ENCODE measurements at places on chromosomes 1 and 21.
A peak's percentile ranks its signal among the peaks of the same experiment; 100 is the strongest.

GRCh38 chr1:28058168-28058567 is 30.2 kb downstream of the EYA3 start:
- DNase-seq = no peak

DNA sequence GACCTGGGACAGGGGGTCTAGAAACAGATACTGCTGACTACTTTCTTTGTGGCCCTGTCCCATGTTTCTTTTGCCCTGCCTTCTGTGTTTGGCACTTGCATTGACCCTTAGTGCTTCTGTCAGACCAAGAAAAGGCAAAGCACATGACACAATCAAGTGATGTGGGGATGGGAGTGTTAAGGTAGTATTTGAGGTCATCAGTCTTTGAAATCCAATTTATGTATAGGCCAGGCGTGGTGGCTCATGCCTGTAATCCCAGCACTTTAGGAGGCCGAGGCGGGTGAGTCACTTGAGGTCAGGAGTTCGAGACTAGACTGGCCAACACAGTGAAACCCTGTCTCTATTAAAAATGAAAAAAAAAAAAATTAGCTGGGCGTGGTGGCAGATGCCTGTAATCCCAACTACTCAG is 26.0 kb downstream of the SERBP1 start:
- no peak for DNase-seq

- no peak for DNase-seq
Observed at GRCh38 chr1:225712391-225712790, 59.5 kb upstream of the ENAH start.

- DNase-seq = no peak
Observed at GRCh38 chr1:240441669-240442068, 170.3 kb downstream of the GREM2 start.

GRCh38 chr1:5297180-5297885 is 642.9 kb downstream of the AJAP1 start:
- DNase-seq = no peak

DNA sequence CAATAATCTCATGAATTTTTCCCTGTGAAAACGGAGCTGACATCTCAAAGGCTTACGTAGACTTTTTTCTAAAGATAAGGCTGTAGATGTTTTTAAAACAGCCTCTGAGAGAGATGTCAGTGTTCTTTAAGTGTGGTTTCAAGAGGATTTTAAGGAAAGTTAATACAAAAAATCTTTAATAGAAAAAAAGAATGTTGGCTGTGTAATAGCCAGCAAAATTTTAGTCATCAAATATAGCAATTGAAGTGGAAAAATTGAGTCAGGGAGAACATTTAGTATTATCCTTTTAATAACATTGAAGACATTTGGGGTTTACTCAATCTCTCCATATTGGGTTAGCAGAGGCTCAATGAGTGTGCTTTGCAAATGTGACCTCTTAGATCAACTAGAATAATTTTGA is 38.6 kb upstream of the CHRM3 start:
- no peak for DNase-seq

GRCh38 chr1:1537626-1538250 is 2.7 kb downstream of the TMEM240 start:
- DNase-seq = no peak

DNA sequence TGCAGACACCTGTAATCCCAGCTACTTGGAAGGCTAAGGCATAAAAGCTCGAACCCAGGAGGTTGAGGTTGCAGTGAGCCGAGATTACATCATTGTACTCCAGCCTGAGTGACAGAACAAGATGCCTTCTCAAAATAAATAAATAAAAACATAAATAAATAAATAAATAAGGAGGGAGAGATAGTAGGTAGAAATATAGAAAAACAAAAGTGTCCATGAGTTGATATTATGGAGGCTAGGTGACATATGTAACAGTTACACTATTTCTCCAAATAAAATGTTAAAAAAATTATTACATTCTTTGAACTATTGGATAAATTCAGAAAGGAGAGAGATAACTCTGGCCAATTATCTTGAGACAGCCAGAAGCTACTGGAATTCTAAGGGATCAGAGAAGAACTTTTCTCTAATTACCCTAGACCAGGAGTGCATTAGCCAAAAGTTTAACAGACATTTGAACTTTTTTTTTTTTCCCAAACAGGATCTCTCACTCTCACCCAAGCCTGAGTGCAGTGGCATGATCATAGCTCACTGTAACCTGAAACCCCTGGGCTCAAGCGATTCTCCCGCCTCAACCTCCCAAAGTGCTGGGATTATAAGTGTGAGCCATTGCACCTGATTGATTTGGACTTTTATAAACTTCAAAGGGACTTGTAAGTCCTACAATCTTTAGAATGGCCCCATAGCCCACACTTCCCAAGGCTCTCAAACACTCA is 17.6 kb downstream of the SYNJ1 start:
- DNase-seq = no peak

DNA sequence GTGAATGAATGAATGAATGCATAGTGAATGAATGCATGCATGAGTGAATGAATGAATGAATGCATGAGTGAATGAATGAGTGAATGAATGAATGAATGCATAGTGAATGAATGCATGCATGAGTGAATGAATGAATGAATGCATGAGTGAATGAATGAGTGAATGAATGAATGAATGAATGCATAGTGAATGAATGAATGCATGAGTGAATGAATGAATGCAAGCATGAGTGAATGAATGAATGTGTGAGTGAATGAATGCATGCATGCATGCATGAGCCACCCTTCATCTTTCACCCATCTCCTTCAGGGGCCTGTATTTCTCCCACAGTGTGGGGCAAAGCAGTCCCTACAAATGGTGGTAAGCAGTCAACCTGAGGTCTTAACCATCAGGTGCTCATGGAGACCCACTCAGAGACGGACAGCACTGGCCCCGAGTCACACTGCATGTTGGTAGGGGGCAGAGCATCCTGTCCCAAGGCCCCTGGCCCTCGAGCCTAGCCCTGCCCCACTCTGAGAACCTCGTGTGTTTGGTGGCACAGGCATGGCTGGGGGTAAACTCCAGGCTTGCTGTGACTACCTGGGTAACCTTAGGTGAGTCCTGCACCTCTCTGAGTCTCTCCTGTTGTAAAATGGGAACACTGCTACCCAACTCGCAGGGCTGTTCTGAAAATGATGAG is 28.0 kb upstream of the PAX7 start:
- no peak for DNase-seq

GRCh38 chr1:191963286-191963685 is 195.0 kb upstream of the RGS18 start:
- no peak for DNase-seq

DNA sequence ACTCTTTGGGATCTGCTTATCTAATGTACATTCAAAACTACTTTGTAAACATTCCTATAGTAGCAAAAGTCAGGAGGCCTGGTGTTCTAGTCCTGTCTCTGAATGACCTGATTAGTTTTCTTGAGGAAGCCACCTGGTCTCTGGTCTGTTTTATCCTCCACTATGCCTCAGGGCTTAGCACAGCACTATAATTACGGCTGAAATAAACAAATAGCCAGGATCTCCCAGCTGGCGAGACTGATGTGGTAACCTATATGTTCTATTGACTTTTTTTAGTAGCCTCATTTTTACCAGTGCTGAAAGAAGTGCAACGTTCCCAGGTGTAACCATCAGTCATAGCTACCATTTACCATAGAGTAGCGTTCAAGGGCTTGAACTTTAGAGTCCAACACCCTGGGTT is 24.2 kb upstream of the RPL11 start:
- DNase-seq = no peak

GRCh38 chr1:67831850-67832513 is 1.3 kb downstream of the GNG12 start:
- no peak for DNase-seq

DNA sequence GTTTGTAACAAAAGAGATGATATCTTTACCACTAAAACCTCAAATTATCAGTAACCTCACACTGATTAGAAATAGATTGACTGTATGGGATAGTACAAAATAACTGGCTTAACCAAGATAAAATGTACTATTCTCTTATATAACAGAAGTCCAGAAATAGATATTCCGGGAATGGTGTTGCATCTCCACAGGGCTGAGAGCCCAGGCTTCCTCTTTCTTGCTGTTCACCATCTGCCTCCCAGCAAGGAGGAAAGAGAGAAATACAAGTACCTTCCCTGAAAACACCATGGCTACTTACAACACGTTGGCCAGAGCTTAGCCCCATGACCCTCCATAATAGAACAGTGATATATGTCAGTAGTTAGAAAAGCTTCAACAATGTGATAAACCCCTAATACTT is 47.0 kb upstream of the KCNK1 start:
- DNase-seq = no peak

DNA sequence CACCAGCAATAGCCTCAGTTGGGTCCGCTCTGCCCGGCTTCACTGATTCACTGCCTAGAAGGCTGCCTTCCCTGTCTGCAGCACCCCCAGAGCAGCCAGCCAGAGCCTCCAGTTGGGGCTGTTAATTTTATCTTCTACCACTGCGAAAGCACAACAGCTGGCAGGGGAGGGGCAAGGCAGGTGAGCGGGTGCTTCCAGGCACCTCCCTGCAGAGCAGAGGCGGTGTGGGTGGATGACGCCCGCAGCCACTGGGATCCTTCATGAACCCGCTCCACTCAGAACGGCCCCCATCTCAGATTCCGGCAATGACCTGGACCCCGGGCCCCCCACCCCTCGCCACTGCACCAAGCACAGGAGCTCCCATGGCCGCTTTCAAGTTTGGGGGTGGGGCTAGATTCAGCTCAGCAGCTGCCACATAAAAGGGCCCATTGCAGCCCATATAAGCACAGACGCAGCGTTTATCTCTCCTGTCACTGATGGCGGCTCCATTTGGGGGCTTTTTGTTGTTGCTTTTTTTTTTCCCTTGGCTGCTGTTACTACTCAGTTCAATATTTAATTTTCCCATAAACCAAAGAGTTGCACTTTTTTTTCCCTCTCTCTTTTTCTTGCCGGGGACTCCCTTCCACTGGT is 128.0 kb upstream of the KLHDC7A start:
- DNase-seq = no peak

GRCh38 chr1:6961905-6962477 is 176.7 kb downstream of the CAMTA1 start:
- no peak for DNase-seq

- no peak for DNase-seq
Observed at GRCh38 chr21:39852021-39852721, 15.1 kb upstream of the PCP4 start.

- no peak for DNase-seq
Observed at GRCh38 chr1:168089326-168089978, 47.3 kb downstream of the GPR161 start.

GRCh38 chr21:44687671-44688070 is 5.7 kb upstream of the KRTAP12-1 start:
- DNase-seq = no peak

DNA sequence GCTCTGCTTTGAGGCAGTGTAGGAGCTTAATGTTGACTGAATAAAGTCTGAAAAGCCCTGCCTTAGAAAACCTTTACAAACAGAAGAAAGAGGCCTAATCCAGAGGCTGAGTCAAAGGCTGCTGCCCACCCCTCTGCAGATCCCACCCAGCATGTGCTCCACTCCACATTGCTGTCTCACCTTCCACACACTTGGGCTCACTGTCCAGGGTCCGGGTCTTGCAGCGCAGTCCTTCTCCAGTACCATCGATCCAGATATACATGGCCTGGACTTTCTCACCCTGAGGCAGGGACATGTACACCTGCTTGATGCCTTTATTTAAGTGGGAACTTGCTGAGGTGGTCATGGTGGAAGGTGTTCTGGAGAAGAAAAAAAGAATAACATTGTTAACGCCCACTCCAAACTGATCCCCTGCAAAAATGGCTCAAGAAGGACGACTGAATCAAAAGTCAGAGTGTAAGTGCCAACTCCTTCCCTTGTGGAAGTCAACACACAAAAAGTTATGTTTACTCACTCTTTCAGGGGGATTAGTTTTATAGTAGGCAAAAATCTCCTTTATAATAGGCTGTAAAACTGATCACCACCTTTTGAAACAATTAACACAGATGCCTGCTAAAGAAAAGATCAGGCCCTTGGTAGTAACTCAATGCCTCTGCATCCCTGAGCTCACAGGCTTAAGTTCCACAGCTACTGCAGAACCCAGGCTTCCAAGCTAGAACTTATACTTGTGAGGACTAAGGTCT is 3.0 kb downstream of the GLUL start:
- no peak for DNase-seq

- no peak for DNase-seq
Observed at GRCh38 chr21:16847211-16847610, 665.6 kb upstream of the CXADR start.

DNA sequence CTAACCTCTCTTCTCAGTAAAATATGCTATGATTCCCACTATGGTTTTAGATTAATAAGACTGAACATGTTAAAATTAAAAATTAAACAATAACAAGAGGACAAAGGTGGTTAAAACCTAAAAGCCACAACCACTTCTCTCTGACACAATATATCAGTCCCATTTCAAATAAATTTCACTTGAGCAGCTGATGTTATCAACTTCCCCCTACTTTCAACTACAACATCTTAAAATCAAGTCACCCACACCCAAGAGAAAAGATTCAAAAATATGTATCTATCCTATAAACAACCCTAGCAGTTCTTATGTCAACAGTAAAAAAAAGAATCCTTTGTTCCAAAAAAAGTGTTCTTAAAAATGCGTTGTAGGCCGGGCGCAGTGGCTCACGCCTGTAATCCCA is 7.5 kb downstream of the PUM1 start:
- DNase-seq = peak; percentile 40

DNA sequence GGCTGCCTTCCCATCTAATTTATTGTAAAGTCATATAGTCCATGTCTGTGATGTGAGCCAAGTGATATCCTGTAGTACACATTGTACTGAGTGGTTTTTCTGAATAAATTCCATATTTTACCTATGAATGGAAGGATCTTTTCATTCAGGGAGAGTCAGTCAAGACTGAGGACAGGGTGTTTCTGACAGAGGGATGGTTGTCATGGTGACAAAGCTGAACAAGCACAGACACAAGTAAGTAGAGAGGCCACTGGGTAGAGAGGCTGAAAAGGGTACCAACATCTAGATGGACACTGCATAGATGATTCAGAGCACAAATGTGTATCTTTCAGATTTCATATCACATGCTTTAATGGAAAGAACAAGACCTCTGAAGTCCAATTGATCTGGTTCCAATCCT is 22.6 kb upstream of the IL20 start:
- DNase-seq = no peak

GRCh38 chr1:116431870-116432500 is 58.9 kb downstream of the ATP1A1 start:
- DNase-seq = no peak

- no peak for DNase-seq
Observed at GRCh38 chr1:248373761-248374160, 1.8 kb upstream of the OR2T6 start.

GRCh38 chr1:229694053-229694693 is 68.1 kb downstream of the URB2 start:
- DNase-seq = no peak

- DNase-seq = no peak
Observed at GRCh38 chr1:184433956-184434502, 47.2 kb downstream of the C1orf21 start.

All from central memory CD4-positive, alpha-beta T cell (primary cell).